ENCODE measurements at places on chromosomes 4 and X.

DNA sequence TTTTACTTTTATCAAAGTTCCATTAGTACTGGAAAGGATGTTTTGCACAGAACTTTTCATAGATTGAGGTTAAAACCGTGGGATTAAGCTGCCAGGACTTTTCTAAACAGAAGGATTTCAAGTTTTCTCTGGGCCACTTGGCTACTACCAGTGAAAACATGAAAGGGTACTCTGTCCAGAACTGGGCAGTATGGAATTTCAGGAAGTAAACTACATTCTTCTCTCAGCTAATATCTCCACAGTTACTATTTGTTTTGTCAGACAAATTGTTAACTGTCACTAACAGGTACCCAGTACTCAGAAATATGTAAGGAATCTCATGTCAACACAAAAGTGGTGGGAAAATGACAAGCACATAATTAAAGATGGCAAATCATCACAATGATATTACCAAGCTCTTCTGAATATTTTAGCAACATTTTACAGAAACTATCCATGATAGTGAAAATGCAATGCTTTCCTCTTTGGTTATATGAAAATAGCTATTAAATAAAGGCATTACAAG, 454.4 kb downstream of the C4orf33 start:
- DNase-seq: no peak

- DNase-seq: no peak
Observed at GRCh38 chr4:110064295-110064694, 134.1 kb downstream of the ELOVL6 start.

DNA sequence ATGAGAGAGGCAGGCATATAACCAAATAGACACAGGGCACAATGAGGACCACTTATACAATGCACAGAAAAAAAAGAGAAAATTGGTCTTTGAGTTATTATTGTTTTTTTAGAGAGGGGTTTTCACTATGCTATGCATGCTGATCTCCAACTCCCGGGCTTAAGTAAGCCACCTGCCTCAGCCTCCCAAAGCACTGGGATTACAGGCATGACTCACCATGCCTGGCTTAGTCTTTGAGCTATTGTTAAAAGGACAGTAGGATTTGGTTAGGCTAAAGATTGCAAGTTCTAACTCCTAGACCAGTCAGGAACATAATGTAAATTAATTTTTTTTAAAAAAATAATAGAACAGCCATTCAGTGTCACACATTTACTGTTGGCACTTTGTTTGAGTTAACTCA, 340.1 kb downstream of the GPAT3 start:
- no peak for DNase-seq

GRCh38 chrX:123085311-123085940, 98.7 kb upstream of the GRIA3 start:
- DNase-seq: no peak

DNA sequence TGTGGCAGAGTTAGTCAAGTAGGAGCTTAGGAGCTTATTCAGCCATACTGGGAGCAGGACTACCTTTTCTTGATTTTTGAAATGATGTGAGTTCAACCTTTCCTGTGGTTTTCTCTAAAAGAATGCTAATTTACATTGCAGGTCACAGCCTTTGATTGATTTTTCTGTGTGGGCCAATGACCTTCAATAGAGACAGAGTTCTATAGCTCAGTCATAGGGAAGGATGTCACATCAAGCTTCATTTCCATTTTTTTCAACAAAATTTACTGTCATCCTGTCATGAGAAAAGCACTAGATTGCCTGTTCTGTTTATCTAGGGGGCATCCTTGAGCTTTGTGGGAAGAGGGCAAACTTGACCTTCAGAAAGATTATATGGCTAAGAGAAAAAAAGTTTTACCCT, 448.7 kb downstream of the MID1IP1 start:
- no peak for DNase-seq

DNA sequence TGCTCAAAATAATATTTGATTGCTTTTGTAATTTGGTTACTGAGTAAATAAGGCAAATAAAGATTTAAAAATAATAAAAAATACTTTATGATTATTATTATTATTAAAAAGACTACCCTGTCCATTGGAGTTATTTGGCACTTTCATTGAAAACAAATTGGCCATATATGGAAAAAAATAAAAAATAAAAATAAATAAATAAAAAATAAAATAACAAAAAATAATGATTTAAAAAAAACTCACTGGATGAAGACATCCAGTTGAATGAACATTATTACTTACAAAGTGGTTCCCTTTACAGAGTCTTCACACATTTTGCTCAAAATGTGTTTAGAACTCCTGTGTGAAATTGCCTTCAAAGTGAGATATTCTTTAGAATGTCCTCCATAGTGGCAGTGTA, 141.3 kb upstream of the ANXA3 start:
- DNase-seq: no peak

DNA sequence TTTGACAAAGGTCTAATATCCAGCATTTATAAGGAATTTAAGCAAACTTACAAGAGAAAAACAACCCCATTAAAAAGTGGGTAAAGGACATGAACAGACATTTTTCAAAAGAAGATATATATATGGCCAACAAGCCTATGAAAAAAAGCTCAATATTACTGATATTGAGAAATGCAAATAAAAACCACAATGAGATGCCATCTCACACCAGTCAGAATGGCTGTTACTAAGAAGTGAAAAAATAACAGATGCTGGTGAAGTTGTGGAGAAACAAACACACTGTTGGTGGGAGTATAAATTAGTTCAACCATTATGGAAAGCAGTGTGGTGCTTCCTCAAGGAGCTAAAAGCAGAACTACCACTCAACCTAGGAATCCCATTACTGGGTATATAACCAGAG, 91.6 kb upstream of the EFHC2 start:
- no peak for DNase-seq

DNA sequence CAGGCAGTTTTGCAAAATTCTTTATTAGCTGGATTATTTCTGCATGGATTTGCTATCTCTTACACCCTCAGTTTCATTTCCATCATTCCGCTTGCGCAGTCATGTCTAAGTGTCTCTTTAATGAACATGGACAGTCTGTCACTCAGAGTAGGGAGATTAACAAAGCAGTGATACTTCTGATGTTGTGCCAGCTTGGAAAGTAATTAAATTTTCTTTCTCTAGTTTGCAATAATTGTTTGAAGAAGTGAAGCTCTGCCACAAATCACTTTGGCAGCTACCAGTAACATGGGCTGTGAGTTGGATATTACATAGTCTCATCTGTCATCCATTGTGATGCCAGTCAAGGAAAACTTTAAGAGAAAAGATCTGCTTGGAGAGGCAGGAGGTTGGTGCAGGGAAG, 324.8 kb upstream of the NWD2 start:
- no peak for DNase-seq

GRCh38 chrX:46255046-46255445, 290.2 kb downstream of the ZNF674 start:
- DNase-seq: no peak
